ENCODE measurements at places on chromosomes 3 and 15. TPM values are rescaled to one million over a fixed set of nuclear protein-coding genes. Genes with fewer than 3 reads are reported as not detected.

The SLC28A2 gene
- total RNA-seq = not detected

The TRANK1 gene
- total RNA-seq = 10.6 TPM

GRCh38 chr15:67307889-67308597 lies 53.5 kb downstream of the IQCH start:
- DNase-seq = no peak

DNA sequence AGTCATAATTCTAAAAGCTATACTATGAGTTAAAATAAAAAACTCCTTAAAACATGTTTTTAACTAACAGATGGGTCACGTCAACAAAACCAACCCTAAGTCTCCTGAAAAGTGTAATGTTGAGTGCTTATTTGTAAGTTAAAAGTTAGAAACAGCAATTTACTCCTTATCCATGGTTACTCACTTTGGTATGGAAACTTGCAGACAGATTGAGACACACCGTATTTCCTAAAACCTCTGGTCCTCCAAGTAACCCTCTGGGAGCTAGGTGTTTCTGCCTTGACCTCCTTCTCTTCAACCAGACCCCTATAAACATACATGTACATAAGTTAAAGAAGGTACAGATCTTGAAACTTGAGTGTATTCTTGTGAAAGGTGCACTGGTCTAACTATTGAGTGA lies 3.1 kb downstream of the COL8A1 start:
- no peak for DNase-seq

DNA sequence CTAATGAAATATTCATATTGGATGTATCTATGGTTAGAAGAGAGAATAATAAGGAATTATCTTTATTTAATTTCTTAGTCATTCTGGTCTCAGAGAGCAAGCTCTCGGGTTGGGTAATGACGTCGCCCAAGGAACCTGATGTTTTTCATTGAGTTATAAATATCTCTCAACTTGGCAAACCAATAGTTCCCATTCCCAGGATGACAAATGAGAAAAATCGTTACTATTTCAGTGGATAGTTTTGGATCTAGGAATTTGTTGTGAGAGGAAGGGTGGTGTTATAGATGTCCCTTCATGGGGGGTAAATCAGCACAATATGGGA lies 162.9 kb upstream of the NR2E3 start:
- DNase-seq = no peak

DNA sequence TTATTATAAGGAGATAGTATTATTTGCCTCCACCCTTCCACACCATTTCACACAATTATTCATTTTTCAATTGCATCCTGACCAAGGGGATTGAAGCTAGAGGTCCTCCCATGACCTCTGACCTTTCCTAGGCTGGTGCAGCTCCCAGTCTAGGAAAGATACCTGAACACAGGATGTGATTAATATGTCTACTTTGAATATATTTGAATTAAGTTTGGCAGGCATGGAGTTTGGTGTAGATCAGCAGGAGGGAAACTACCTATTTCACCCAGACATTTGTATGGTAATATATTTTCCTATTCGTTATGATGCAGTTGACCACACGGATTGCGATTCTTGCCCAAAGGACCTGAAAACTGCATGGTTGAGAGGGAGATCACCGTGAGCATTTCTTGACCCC lies 596.3 kb downstream of the AGBL1 start:
- DNase-seq = no peak

- DNase-seq = no peak
These were observed 10.6 kb downstream of the TRH start for GRCh38 chr3:129985113-129985512.

DNA sequence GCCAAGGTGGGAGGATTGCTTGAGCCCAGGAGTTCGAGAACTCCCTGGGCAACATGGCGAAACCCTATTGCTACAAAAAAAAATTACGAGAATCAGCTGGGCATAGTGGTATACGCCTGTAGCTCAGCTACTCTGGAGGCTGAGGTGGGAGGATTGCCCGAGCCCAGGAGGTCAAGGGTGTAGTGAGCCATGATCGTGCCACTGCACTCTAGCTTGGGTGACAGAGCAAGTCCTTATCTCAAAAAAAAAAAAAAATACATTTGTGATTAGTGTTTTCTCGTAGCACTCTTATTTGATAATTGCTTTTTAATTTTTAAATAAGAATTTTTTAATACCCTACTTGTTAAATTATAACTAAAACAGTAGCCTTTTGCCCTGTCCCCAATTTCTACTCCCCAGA lies 18.4 kb downstream of the IREB2 start:
- no peak for DNase-seq
